ENCODE measurements at places on chromosomes 7 and 10.
A peak's percentile ranks its signal among the peaks of the same experiment; 100 is the strongest.

DNA sequence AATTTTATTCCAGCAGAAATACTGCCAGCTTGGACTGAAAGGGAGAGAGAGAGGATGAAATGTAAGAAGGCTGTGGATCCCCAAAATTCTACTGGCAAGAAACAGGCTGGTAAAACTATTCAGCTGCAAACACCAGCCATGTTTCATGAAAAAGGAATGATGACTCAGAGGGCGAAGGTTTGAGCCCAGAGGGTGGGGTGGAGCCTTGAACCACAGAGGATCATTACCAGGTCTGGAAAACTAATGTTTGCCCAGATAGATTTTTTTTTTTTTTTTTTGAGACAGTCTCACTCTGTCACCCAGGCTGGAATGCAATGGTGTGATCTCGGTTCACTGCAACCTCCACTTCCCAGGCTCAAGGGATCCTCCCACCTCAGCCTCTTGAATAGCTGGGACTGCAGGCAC is 41.7 kb upstream of the NRF1 start:
- DNase-seq: peak; percentile 93

GRCh38 chr7:38296059-38296857 is 22.8 kb upstream of the TARP start:
- DNase-seq: no peak

DNA sequence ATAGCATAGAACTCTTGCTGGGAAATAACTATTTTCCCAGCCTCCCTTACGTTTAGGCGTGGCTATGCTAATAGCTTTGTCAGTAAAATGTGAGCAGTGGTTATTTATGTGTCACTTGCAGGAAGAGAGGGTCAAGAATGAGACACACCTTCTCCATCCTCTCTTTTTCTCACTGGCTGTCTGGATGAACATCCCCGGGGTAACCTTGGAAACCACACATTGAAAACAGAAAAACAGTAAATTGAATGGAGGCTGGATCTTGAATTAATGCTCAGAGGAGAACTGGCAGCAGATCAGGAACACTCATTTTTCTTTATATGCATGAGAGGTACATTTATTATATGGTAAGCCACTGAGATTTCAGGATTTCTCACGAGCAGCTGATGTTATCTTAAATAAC is 127.6 kb downstream of the DNAJB9 start:
- no peak for DNase-seq

- DNase-seq: no peak
Measured at GRCh38 chr10:79354141-79354540, 6.9 kb downstream of the PPIF start.

GRCh38 chr7:157280216-157280841 is 56.5 kb upstream of the DNAJB6 start:
- no peak for DNase-seq

DNA sequence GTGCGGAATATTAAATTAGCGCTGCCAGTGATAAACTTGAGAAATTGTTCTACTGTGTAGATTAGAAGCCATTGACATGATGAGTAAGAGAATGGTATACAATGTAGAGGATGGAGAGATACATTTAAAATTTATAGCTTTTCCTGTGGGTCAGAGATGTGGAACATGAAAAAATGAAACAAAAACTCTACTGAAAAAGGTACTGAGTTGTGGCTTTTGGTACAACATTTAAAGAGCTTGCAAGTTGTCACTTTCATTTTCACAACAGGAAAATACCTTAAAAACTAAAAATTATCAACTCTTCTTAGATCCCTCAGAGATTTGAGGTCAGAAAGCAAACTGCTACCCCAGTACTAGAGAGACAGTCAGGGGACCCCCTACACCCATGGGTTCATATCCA is 348.8 kb upstream of the CDC14C start:
- no peak for DNase-seq

All from fibroblast of skin of right biceps (primary cell).